ENCODE measurements at places on chromosomes 11 and 22.

DNA sequence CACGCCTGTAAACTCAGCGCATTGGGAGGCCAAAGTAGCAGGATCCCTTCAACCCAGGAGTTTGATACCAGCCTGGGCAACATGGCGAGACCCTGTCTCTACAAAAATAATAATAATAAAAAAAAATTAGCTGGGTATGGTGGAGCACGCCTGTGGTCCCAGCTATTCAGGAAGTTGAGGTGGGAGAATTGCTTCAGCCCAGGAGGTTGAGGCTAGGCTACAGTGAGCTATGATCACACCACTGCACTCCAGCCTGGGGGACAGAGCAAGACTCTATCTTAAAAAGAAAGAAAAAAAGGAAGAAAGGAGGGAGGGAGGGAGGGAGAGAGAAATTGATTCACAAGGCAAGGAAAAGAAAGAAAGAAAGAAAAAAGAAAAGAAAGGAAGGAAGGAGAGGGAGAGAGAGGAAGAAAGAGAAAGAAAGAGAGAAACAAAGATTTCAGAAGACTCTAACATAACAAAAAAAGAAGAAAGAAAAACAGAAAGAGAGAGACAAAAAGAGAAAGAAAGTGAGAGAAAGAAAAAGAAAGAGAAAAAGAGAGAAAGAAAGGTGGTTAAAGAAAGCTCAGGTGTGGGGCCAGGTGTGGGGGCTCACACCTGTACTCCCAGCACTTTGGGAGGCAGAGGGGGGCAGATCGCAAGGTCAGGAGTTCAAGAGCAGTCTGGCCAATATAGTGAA lies 37.3 kb upstream of the MYH9 start:
- DNase-seq = no peak

DNA sequence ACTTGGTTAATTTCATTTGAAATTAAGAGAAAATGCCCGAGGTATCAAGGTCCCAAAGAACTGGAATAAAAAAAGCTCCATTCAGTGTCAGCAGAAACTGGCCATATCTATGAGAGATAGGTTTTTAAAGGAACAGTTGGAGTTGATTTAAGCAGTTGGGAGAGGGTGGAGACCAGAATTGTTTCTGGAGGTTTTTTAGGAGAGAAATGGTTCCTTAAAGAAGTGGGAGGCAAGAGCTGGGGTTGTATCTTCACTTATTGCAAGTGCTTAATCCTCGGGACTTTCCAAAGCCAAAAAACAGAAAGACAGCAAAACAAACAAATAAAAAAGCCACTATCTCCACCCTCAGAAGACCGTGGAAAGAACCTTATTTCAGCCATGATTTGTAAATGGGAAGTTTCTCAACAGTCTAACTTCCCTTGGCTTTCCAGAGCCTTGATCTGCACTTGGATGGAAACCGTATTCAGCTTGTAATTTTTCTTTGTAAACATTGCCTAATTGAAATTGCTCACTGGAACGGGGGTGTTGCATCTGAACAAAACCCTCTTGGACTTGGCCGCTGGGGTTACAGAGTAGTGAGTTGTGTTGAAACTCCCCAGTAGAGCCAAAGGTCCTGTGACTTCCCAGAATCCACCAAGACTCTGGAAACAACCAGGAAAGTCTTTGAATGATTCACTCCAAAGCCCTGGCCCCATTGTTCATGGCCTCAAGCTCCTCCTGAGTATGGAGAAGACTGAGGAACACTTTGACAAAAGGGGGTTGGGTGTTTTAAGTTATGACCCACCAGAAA lies 115.6 kb downstream of the SLC1A2 start:
- no peak for DNase-seq

GRCh38 chr11:27231530-27231929 lies 131.5 kb downstream of the CCDC34 start:
- DNase-seq = no peak

DNA sequence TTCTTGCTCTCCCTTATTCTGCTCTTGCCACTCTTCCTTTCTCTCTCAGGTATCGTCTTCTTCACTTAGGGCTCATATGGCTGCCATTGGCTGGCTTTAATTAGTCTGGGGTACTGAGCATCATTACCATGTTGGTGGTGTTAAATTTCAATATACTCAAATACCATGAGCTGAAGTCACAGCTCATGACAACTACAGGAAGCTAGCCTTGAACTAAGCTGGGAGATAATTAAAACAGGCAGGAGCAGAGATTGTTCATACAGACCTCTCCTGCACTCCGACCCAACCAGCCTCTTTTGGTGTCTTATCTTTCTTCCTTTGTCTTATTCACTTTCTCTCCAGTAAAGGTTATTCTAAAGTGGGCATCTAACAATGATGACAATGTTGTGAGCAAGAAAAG lies 130.9 kb upstream of the BLID start:
- no peak for DNase-seq

DNA sequence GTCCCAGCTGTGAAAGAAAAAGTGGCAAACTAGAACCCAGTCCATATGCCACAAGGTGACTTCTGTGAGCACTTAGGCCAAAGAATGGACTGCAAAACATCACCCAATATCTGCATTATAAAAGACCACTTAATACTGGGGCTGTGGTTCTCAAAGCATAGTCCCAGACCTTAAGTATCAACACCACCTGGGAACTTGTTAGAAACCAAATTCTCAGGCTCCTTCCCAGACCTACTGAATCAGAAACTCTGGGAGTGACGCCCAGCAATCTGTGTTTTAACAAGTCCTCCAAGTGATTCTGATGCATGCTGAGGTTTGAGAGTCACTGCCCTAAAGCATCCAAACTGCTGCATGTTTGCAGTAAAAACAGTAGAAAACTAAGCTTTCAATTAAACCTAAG lies 81.3 kb downstream of the SERGEF start:
- no peak for DNase-seq

DNA sequence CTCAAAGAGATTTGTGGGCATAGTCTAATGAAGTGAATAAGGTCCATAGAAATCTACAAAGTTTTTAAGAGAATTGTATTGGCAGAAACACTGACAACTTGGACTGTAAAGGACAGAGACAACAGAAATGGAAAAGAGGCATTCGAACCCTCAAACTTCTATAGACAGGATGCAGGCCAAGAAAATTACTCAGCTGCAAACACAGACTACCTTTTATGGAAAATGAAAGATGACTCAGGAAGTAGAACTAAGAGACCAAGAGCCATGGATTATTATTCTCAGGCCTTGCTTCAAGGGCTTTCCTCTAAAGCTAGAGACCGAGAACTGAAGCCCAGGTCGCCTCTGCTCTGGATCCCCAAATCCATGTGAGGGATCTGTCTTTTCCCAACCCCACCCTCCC lies 3.8 kb upstream of the PELI3 start:
- no peak for DNase-seq

DNA sequence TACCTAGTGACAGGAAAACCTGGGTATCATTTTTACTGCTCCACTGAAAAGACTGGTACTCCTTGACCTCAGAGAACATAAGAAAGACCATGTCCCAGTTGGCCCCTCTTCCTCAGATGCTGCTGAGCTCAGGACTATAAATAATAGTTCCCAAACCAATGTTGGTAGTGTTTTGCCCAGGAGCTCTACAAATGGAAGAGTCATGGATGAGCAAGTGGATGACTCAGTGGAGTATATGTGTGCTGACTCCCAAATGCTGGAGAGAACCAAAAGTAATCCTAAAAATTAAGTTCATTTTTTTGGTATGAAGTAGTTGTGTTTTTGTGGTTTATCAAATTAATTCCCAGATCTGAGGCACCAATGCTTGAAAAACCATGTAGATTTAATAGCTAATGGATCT lies 482.0 kb downstream of the KCNA4 start:
- no peak for DNase-seq

- DNase-seq = no peak
These were observed 162.6 kb upstream of the CCDC179 start for GRCh38 chr11:23022854-23023253.

DNA sequence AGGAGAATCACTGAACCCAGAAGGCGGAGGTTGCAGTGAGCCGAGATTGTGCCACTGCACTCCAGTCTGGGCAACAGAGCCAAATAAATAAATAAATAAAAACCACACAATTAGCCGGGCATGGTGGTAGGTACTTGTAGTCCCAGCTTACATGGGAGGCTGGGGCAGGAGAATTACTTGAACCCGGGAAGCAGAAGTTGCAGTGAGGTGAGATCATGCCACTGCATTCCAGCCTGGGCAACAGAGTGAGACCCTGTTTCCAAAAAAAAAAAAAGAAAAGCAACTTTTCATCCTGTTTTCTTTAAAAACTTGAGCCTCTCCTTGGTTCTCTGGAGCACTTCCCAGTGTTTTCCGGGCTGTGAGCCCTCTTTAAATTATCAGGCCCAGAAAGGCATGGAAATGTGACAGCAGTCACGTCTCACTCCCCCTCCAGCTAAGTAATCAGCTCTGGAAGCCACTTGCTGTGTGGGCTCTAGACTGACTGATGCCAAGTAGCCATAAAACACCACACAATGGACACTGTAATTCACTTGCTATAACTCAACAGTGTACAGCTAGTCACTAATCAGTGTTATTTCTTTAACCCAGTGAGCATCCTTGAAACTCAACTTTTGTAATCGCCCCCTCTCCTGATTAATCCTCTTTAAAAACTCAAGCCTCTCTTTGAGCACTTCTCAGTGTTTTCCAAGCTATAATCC lies 13.0 kb upstream of the MCHR1 start:
- peak; percentile 81 for DNase-seq

DNA sequence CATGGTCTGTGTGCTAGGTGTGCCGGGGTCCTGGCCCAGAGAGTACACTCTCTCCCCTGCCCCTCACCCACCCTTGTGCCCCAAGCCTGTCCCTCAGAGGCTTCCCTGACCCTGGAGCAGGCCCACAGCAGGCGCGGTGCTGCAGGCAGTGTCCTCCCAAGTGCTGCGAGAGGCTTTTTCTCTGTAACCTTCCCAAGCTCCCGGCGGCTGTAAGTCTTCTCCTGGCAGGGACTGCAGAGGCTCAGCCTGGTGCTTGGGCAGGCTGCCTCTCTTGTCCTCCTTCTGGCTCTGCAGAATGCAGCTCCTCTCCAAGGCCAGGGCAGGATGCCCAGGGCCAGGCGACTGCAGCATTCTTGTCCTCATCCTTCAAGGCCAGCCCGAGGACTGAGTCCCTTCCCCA lies 15.9 kb downstream of the RFPL1 start:
- DNase-seq = no peak

- no peak for DNase-seq
These were observed 88.8 kb downstream of the AMBRA1 start for GRCh38 chr11:46504817-46505613.

DNA sequence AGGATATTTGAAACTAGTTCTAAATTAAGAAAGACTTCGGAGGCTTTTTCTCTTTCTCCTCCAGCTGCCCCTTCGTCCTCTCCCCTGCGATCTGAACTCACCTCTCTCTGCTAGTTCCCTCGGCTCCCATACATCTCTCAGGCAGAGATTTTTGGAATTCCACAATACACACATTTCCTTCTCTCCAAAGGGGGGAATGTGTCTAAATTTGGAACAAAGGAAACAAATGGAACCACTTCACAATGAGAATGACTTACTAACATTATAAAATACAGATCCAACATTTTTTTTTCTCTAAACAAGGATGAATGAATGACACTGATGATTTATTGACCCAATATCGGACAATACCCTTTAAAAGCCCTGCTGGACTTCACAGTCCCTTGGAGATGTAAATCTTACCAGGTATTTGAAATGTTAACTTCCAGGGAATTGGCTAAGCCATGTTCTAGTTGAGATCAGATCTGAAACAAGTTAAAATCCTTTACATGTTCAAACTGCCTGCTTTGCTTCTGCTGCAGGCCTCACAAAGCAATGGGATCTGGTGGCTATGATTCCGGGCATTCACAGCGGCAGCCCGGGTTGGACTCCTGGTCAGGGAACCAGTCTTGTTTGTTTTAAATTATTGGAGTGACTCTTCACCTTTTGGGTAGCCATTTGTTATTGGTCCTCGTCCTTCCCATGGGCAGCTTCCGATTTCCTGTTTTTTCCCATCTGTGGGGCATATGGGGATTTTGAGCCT lies 20.5 kb upstream of the GSTP1 start:
- DNase-seq = no peak

GRCh38 chr11:87144252-87144651 lies 106.5 kb downstream of the TMEM135 start:
- DNase-seq = no peak

DNA sequence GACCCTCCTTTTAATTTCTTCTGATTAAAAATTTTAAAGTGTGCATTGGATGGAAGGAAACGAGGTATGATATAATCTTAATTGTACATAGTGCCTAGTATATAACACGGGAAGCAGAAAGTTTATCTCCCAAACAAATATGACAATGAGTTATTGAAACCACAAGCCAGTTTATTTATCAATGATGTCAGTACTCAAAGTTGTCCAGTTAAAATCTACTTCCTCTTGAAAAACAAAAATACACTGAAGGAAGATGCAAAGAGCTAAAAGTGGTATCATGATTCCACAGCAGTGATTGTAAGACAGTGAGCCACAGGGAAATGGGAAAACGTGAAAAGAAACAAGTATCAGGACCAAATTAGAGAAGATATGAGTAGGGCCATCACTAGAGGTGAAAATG lies 18.8 kb upstream of the OR5B21 start:
- DNase-seq = no peak

DNA sequence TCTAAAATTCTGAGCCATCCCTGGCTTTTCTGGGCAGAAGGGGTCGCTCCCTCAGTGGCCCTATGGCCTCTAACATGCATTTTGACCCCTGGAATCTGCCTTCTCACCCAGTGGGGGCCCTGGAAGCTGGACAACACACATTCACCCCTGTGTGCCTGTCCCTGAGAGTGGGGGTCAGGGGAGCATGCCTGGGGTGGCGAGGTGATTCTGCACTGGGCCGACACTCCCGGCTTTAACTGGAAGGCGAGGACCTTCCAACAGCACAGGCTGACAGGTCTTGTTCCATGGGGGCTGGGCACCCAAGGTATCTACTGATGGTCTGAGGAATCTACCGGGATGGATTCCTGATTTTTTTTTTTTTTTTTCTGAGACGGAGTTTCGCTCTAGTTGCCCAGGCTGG lies 10.7 kb downstream of the PPM1F start:
- no peak for DNase-seq

- no peak for DNase-seq
These were observed 25.2 kb upstream of the GCAT start for GRCh38 chr22:37782340-37783168.

GRCh38 chr11:64739871-64740270 lies 4.1 kb downstream of the RASGRP2 start:
- DNase-seq = no peak

DNA sequence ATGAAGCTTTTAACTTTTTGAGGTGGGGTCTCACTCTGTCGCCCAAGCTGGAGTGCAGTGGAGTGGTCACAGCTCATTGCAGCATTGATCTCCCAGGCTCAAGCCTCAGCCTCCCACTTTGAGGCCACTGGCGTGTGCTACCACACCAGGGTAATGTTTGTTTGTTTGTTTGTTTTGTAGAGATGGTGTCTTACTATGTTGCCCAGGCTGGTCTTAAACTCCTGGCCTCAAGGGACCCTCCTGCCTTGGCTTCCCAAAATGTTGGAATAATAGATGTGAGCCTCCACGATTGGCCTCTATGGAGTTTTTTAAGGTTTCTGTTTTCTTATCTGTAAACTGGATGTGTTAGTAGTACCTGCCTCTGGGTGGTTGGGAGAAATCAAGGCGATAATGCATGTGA lies 41.4 kb downstream of the MED15 start:
- DNase-seq = no peak

All from NCI-H524 treated with DMSO at 0.1 percent for 48 hours (cell line).